ENCODE measurements at places on chromosomes 1 and 21.

DNA sequence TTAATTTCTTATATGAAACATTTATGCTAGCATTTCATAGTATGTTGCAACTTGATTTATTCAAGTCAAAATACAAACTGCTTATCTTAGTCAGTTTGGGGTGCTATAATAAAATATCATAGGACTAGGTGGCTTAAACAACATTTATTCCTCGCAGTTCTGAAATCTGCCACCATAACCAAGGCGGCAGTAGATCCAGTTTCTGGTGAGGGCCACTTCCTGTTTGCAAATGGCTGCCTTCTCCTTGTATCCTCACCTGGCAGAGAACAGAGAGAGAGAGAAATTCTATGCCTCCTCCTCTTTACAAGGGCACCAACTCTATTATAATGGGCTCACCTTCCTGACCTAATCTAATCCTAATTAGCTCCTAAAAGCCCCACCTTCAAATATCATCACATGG, 76.1 kb upstream of the RGS2 start:
- no peak for DNase-seq

- no peak for DNase-seq
Observed at GRCh38 chr1:232144696-232145230, 485.2 kb downstream of the SIPA1L2 start.

DNA sequence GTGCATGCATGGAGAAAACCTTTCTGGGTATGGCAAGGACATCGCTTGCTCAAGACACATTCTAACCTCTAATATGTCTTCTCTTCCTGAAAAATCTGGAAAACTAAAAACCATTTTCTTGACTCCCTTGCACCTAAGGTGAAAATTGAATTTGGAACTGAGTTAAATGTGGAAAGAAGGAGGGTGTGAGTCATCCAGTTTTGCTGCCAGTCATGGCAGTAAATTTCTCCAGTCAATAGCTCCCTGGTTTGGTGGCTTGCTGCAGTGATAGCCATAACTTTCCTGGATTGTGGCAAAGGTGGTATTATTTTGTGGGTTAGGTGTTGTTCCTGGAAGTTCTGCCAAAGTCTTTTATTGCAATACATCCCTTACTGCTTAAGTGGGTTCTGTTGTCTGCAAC, 2.5 kb downstream of the ZCCHC17 start:
- DNase-seq: no peak

GRCh38 chr1:174748586-174748985, 251.2 kb upstream of the CACYBP start:
- DNase-seq: no peak

GRCh38 chr1:202010180-202011015, at the start of gene ELF3:
Gene ELF3 (plus strand): TSS chr1:202010587. CDS start chr1:202011137, 550 bp downstream.
- DNase-seq: no peak

- no peak for DNase-seq
Observed at GRCh38 chr1:116559304-116559761, 11.5 kb downstream of the CD58 start.

DNA sequence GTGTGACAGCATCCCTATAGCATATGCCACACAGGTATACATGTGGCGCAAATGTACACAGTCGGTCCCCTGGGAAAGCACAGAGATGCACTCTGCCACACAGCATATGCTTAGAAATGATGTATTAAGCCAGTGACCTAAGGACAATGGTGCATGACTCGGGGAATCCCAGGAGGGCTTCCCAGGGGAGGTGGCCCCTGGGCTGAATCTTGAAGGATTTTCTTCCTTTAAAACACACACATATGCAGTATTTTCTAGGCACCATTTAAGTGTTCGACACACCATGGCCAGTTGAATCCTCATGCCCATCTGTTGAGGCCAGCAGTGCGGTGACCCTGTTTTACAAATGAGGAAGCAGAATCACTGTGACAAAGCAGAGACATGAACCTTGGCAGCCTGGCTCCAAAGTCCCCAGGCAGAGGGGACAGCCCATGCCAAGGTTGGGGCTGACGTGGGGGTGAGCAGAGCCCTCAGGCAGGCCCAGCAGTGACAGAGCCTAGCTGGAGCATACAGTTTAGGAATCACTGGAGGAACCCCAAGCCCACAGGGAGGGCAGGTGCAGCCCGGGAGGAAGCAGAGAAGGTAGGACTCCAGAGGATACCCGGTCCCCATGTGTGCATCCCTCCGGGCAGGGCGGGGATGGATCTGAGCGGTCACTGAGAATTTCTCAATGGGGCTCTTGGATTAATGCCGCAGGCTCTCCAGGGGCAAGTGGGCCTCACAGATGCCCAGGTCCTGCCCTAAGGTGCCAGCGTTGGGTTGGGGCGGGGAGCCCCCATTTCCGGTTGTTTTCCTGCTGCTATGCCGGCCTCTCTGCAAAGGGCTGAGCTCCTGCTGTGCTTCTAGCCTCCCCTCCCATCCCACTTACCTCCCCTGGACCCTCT, 28.4 kb downstream of the WNT3A start:
- no peak for DNase-seq

Data from AG04449 (cell line).